ENCODE measurements at places on chromosomes 5 and 9.

- DNase-seq: no peak
Measured at GRCh38 chr5:75568202-75568601, 43.1 kb upstream of the ANKDD1B start.

- no peak for DNase-seq
Measured at GRCh38 chr9:115400796-115401195, 282.8 kb upstream of the TNC start.

DNA sequence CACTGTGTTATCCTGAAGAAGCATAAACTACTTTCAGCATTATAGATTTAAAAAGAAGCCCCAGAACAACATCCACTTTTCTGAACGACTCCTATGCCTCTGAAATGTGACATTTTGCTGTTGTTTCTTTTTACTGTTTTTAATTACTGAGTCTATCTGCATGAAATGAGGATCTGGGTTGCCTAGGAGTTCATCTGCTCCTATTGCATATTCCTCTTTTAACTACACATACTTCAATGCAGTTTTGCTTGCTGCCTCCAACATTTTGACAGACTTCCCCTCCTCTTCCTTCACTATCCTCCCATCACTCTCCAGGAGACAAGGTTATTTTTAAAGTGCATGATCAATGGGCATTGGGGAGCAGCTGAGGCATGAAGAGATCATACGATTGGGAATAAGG is 164.5 kb downstream of the TMC1 start:
- DNase-seq: no peak

- DNase-seq: no peak
Measured at GRCh38 chr5:169905017-169905416, 75.3 kb downstream of the INSYN2B start.

- DNase-seq: no peak
Measured at GRCh38 chr9:69975681-69976080, 68.0 kb upstream of the MAMDC2 start.

DNA sequence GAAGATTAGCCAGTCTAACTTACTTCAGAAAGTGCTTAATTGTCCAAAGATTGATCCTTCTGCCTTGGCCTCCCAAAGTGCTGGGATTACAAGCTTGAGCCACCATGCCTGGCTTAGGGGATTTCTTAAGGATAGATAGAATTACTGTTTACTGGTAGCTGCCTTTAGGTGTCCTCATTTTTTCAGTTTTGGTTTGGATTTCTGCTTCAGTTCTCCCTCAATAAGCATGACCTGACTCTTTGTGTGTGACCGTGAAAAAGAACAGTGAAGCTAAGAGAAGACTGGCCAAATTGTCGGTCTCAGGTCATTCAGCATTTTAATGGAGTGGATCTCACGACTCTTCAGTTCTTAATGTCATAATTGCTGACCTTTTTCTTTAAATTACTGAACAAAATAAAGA is 22.9 kb upstream of the CMYA5 start:
- no peak for DNase-seq

DNA sequence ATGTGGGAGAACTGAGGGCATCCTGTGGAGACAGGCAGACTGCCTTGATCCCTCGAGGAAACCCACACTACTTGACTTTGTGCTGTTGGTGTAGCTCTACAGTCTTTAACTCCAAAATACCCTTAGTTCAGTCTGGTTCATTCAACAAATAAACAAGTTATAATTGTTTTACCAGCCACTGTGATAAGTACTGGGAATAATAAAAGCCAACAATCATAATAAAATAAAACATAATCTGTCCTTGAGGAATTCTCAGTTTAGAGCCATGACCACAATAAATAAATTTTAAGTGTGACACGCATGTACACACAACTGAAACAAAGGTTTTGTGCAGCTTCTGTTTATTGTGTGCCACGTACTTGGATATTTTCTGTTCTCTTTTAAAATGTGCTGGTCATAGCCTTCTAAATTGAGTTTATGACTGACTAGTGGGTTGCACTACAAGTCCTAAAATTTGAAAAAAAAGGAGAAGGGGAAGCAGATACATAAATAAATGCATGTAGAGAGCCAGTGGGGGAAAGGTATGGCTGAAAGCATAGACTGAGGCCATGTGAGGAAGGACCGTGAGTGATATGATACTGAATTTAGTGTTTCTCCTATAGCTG is 6.2 kb upstream of the SCAMP1 start:
- no peak for DNase-seq

- no peak for DNase-seq
Measured at GRCh38 chr9:110537841-110538646, 41.5 kb downstream of the SVEP1 start.

- no peak for DNase-seq
Measured at GRCh38 chr5:109418712-109419352, 9.1 kb upstream of the PJA2 start.

DNA sequence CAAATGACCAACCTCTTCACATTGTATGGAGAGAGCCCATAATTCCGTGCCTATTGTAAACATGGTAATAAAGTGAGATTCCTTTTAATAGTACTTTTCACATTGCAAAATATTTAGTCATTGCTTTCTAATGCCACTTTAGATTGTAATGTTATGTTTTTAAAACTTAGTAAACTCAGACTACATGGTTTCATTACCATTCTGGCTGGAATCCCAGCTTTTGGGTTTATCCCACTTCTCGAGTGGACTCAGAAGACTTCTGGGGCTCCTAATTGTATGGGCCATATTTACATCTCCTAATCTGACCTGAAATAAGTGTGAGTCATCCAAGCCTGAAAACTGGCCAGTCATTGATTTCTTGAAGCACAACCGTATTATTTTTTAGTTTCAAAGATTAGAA is 217.6 kb downstream of the CAAP1 start:
- DNase-seq: no peak

DNA sequence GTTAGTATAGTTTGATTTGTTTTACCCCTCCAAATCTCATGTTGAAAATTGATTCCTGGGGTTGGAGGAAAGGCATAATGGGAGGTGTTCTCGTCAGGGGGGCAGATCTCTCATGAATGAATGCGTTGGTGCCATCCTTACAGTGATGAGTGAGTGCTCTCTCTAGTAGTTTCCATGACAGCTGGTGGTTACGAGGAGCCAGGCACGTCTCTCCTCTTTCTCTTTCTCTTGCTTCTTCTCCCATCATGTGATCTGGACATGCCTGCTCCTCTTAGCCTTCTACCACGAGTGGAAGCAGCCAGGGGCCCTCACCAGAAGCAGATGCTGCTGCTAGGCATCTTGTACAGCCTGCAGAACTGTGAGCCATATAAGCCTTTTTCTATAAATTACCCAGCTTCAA is 454.1 kb downstream of the EFNA5 start:
- DNase-seq: no peak

GRCh38 chr9:89664896-89665329 is 60.1 kb downstream of the GADD45G start:
- no peak for DNase-seq

DNA sequence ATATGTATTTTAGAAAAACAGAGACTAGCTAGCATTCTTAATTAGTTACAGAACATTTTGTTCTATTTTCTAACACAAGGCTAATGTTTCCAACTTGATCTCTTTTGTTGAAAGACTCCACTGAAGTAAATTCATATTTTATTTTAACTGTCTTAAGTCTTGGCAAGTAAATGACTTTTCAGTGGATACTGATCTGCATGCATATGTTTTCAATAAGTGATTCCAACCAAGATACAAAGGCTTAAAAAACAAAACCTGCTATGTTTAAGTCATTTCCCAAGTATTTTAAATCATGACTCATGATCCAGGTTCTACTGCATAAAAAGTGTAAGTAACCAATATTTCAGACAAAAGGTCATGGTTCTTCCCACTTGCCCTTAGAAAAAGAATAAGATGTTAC is 5.7 kb downstream of the CDO1 start:
- no peak for DNase-seq

DNA sequence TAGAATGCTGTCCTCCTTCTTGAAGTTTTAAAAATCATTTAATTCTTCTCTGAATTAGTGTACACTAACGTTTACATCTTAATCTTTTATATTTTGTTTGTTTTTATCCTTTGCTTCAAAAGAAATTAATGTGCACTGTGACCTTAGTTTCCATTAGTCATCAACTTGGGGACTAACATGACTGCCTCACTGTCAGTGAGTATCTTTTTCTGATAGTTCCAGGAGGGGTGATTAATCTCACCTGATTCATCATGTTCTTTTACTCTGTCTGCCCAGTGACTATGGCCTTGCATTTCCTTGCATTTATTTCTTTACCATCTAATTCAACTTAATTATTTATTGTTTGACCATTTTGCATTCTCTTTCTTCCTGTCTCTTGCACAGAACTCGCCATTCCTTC is 33.4 kb upstream of the NR3C1 start:
- no peak for DNase-seq

GRCh38 chr5:81884871-81885270 is 87.0 kb upstream of the ATG10 start:
- no peak for DNase-seq

- DNase-seq: no peak
Measured at GRCh38 chr9:114383521-114384231, 4.1 kb downstream of the AKNA start.

DNA sequence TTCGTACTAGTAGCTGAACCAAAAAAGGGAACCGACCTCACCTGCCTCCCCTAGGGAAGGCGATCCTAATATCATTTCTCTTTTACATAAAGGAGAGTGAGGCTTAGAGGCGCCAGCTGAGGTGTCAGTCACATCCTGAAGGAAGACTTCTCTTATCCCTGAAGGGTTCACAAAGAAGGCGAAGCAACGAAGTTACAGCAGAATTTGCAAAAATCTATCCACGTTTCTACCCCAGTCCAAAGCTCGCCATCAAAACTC is 598 bp upstream of the KIAA1191 start:
- no peak for DNase-seq

DNA sequence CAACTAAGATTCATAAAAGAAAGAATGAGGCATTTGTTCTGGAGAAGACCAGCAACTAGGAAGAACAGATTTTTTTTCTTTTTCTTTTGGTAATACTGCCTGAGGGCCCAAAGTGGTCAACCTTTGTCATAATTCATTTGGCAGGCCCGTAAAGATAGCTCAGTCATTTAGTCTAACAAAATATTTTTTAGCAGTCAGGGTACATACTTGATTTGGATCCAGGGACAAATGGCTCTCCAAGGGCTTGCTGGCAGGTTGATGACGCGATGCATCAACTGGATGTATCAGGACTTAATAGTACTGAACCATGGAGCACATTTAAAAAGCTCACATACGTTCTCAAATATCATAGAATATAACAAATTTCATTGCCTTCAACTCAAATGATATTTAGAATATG is 203.4 kb upstream of the ZNF608 start:
- DNase-seq: no peak

DNA sequence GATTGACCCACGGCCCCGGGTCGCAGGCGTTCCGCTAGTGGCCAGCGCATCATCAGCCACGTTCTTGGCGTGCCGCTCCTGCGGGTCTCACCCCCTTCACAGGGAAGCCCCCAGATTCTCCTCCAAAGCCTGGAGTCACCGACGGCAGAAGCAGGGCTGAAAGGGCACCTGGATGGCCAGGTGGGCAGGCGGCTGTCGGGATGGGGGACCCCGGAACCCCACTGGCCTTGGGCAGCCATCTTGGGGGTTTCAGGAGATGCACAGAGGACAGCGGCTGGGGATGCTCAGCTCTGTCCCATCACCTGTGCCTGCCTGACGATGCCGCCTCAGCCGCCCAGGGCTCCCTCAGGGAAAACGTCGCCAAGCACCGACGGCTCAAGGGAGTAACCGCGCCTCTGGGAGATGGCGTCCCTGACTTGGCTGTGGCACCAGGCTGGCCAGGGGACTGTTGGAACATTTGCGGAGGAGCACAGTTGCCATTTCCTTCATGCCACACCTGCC is 14.1 kb upstream of the SLC9A3 start:
- DNase-seq: no peak

DNA sequence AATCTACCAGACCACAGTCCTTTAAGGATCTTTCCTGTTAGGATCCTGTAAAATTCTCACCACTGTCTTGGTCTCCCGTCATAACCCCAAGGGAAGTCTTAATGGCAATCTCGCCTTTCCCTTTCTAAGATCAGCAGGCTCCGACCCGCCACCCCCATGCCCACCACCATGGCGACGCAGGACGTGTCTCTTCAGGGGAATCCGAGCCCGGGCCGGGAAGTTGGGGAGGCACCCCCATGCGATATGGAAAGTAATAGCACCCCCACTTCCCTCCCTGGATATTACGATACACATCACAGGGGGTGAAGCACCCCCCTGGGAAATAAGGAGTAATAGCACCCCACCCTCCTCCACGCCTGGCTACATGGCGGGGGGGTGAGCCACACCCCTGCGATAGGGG is 8.3 kb upstream of the STK32A start:
- DNase-seq: no peak

- no peak for DNase-seq
Measured at GRCh38 chr9:101437806-101438232, 2.2 kb upstream of the ALDOB start.

DNA sequence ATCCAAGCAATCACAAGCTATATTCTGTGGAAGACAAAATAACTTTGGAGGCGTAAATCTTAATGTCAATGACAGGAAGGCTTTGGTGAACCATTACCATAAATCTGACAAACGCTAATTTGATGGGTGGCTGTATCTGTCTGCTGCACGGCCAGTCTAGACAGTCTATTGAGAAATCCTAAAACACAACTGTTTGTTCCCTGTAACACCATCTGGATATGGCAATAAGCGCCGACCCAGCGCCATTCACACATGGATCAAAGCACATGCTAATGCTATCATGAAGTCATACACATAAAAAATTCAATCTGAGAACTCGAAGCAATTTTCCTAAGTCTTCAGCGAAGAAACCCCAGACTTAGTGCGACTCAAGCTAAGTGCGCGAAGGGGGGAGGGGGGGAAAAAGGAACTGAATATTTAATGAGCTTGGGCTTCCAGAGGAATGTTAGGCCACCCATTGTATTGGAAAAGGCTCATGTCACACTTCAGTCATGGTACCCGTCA is 95.1 kb downstream of the ARL15 start:
- DNase-seq: no peak

- DNase-seq: no peak
Measured at GRCh38 chr5:33105521-33105941, 335.2 kb upstream of the TARS1 start.

- no peak for DNase-seq
Measured at GRCh38 chr5:147415651-147416050, 94.2 kb downstream of the DPYSL3 start.

DNA sequence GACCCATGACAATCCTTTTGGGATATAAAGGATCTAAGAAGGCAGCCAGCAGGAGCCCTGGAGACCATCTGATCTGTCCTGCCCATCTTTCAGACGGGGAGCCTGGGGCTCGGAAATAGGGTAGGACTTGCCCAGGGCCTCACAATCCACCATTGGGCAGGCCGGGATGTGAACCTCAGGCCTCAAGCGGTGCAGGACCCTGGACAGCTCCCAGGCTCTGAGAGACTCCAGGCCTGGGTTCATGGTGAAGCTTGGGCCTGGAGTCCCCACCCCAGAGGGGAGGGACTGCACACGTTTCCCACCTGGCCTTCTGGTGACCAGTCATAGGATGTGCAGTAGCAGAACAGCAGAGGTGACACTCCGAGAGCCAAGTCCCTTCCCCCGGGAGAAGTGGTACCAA is 36.6 kb upstream of the RAPGEF1 start:
- DNase-seq: no peak

GRCh38 chr5:94613583-94613982 is 4.8 kb downstream of the KIAA0825 start:
- DNase-seq: no peak

Measured in activated T-cell treated with anti-CD3 and anti-CD28 coated beads, Interleukin-2, amount 50 U/mL, for 1 hour (primary cell).